Fibroblast of the aortic adventitia (primary cell): ENCODE measurements at places on chromosomes 12 and 14.
A peak's percentile ranks its signal among the peaks of the same experiment; 100 is the strongest.

DNA sequence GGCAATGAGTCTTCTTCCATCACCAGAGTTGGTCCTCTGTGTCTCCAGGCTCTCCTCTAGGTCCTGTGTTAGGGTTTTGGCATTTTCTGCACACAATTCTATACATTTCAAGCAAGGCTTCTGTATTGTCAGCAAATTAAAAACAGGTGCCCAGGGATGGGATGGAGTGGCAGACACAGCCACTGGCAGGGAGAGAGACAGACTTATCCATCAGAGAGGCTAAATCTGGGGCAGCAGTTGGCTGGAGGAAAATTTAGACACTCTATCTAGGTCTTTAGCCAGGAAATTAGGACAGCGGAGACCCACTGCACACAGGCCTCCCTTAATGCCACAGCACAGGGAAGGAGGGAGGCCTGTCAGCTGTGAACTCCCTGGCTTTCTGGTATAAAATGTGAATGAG is 20.2 kb downstream of the PLEKHD1 start:
- no peak for DNase-seq

GRCh38 chr14:95381726-95382125 is 62.0 kb upstream of the CLMN start:
- no peak for DNase-seq

DNA sequence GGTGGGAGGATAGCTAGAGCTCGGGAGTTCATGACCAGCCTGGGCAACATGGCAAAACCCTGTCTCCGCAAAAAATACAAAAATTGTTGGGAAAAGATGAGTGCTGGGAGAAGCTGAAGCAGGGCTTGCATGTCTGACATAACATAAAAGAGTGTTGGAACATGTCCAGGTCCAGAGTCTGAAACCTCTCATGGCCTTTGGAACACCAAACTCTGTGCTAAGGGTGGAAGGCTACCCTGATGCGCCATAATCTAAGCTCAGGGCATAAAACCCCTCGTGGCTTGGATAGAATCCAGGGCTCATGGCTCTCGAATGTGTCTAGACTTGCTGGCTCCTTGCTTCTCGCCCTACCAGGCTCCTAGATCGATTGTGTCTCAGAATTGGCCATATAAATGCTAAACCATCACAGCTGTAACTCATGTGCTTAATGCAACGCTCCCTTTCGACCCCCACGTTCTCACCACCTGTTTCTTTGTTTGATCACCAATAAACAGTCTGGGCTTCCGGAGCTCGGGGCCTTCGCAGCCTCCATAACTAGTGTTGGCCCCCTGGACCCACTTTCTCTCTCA is 6.7 kb upstream of the CLEC7A start:
- DNase-seq = no peak

DNA sequence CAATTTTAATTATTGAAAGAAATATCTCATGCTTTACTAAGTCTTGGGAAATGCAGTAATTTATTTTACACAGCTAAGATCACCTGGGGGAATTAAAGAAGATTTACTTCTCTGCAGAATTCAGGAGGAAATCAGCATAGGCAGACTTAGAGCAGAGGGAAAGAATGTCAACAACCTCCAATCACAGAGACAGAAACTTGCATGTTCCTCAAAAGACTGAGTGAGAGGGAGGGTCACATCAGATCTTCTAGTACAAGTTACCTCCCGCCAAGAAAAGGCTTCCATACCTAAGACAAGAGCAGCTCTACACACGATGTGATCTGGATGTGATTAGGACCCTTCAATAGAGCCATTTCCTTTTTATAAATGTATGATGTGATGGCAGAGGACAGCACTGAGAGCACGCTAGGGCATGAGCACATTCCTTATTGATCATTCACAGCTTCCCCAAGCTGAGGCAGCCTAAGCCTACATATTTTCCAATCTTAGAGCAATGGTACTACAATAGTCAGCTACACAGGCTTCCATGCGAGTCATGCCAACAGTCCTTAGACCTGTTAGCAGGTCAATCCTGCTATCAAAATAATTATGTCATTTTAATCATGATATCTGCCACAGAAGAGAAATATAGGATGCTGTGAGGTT is 403.3 kb downstream of the ETNK1 start:
- DNase-seq = no peak

DNA sequence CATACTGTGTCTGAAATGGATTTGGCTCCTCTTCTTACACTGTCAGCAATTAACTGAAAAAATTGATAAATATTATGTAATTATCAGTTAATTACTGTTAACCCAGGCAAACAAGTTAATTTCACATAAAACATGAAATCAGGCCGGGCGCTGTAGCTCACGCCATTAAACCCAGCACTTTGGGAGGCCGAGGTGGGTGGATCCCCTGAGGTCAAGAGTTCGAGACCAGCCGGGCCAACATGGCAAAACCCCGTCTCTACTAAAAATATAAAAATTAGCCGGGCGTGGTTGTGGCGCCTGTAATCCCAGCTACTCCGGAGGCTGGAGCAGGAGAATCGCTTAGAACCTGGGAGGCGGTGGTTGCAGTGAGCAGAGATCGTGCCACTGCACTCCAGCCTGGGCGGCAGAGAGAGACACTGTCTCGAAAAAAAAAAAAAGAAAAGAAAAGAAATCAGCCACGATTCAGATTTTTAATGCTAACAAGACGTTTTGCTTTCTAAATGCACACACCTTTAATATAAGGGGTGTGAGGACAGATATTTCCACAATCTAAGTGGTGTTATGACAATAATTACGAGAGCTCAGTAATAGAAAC is 473 bp upstream of the TMEM19 start:
- no peak for DNase-seq

- peak; percentile 94 for DNase-seq
Measured at GRCh38 chr14:33589334-33589733, 361.5 kb downstream of the EGLN3 start.

DNA sequence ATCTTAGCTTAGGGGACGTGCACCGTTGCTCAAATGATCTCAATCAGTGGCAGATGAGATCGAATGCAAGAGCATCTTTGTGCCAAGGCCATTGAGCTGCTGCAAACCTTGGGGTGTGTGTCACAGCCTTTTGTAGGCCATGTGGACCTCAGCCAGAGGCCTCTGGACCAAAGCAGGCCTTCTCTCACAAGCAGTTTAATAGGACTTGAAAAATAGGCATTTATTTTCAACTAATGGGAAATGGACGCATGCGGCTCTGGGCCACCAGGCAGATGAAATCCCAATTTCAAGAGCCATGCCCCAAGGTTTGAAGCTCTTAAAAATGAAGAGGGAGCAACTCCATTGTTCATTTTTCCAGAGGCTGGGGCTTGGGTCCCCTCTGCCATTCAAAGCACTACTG is 87.3 kb downstream of the TTC7B start:
- no peak for DNase-seq
